Dorsolateral prefrontal cortex (tissue), 122 donors: ENCODE measurements at places on chromosomes 5 and 9. TPM values are rescaled to one million over a fixed set of nuclear protein-coding genes. Genes with fewer than 3 reads are reported as not detected.

DNA sequence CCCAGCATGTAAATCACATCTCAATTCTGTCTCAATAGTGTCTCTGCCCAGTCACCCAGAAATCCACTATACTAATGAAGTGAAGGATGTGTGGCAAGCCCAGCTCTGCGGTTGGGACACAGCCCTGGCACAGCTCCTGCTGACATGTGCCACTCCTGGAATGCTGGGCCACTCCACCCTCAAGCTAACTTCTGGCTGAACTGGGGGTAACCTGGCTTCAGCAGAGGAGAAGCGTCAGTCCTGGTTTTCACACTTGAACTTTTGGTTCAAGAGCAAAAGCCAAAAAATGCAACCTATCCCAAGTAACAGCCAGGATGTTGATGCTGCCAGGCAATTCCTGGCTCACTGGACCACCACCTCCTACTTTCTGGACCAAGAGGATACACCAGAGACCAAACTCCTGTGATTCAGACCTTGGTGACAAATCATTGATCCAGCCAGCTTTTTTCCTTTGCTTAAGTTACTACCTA is 86.4 kb downstream of the ARRDC3 start:
- DNase-seq = no peak

- no peak for DNase-seq
Measured at GRCh38 chr9:16102154-16102553, 549.3 kb downstream of the CCDC171 start.

DNA sequence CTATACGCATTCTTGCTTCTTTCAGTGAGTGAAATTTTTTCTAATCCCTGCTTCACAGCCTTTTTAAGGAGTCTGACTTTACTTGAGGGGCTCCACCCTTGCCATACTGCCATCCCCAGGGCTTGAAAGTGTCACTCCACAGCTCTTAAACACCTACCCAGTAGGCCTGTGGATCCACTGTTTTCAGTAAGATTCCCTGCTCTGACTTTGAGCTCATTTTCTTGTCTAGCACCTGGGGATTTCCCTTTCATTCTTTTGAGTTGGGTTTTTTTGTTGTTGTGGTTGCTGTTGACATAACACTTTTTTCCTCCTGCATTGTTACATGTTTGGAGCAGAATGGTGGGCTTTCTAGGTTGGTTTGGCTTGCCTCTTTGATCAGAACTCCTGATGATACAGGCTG is 23.6 kb downstream of the SREK1IP1 start:
- DNase-seq = no peak

- no peak for DNase-seq
Measured at GRCh38 chr5:2220741-2221140, 338.0 kb upstream of the IRX4 start.

- DNase-seq = no peak
Measured at GRCh38 chr9:112015736-112016135, 119.1 kb downstream of the UGCG start.

GRCh38 chr5:160969645-160970044 is 117.6 kb upstream of the ATP10B start:
- no peak for DNase-seq

The CTNND2 gene
- 392 TPM for total RNA-seq

The LCN15 gene
- total RNA-seq = 3.1 TPM

The LMX1B gene
- not detected for total RNA-seq
